IPS DF 6.9 (cell line): ENCODE measurements at places on chromosomes 12 and 14.

DNA sequence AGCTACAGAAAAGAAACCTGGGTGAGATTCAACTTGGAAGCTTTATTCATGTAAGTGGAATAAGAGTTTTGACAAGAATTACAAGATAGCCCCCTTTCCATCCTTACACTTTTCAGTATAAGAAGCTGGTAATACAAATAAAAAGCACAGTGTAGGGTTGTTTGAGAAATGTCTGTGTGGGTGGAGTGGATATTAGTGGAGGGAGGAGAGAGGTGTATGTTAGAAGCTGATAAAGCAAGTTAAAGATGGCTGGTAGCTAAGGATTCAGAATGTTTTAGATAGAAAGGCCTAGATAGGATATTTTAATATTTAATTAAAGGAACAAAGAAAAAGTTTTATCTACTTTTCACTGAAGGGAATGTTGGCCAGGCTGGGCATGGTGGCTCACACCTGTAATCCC is 12.5 kb downstream of the CFAP54 start:
- no peak for DNase-seq

- no peak for DNase-seq
Measured at GRCh38 chr14:101657372-101657771, 96.1 kb downstream of the DIO3 start.

- DNase-seq, result no peak
Measured at GRCh38 chr12:128606051-128606450, 217.7 kb downstream of the SLC15A4 start.

GRCh38 chr14:58533446-58533845 is 104.3 kb upstream of the DACT1 start:
- DNase-seq, result no peak
